Fibroblast of skin of left biceps (primary cell): ENCODE measurements at places on chromosomes 2 and 18.

- DNase-seq: no peak
These were observed 219.9 kb downstream of the ZNF407 start for GRCh38 chr18:74817576-74817975.

GRCh38 chr2:1224901-1225300 lies 188.4 kb upstream of the TPO start:
- no peak for DNase-seq

GRCh38 chr2:60067006-60067405 lies 486.4 kb downstream of the BCL11A start:
- DNase-seq: peak; percentile 40

DNA sequence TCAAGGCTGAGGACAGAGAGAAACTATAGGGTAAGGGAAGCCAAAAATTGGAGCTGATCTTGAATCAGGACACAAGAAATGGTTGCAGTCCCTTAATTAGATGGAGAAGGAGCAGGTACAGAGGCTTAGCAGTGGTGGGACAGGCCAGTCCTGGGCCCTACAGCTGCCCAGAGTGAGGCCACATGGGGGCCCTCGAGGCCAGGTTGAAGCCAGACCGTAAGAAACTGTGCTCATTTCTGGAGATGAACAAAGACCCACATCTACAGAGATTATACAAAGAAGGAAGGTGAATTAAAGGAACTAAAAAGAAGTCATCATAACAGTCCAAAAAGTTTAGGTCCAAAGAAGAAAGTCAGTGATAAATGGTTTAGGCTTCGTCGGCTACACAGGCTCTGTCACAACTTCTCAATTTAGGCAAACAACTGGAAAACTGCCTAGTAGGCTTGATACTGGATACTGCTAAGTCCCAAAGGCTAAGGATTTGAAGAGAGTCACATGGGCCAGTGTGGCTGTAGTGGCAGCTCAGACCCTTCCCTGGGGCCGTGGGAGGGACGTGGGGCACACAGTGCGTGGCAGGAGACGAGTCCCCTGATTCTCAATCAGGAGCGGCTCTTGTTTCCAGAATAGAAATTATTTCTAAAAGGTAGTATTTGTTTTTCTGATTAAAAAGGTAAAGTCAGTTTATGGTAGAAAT lies 50.4 kb upstream of the CNGA3 start:
- DNase-seq: no peak

DNA sequence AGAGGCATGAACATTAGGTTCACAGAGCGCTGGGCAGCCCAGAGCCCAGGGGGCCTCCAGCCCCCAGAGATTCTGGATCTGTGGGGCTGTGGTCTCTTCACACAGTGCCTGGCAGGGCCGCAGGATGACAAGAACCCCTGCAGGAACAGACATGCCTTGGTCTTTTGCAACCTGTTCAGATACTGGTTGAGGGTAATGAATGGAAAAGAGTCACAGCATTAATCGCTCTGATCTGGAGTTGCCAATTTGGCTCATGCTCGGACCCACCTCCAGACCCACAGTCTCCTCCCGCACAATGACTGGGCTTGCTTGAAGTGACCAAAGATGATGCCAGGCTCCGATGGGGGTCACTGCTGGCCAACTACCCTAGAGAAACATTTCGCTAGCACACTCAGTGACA lies 229.4 kb upstream of the SMAD2 start:
- no peak for DNase-seq

GRCh38 chr2:180876506-180876905 lies 103.9 kb upstream of the UBE2E3 start:
- no peak for DNase-seq

DNA sequence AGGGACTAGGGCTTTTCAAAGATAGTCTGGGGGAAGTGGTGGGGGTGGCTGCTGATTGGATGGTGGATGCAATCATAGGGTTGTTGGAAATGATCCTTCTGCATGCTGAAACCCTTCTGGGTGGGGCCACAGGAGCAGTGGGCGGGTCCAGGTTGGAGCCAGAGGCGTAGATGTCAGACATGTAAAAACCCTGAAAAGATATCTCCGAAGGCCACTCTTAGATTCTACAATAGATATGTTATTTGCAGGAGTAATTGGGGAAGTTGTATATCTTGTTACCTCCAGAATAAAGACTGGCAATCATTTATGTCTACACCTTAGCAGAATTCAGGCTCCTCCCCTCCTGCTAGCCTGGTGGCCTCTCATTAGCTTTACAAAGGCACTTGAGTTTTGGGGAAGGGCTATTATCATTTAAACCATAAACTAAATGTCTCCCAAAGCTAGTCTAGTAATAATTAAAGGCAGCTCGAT lies 8.2 kb upstream of the FAM98A start:
- DNase-seq: no peak

DNA sequence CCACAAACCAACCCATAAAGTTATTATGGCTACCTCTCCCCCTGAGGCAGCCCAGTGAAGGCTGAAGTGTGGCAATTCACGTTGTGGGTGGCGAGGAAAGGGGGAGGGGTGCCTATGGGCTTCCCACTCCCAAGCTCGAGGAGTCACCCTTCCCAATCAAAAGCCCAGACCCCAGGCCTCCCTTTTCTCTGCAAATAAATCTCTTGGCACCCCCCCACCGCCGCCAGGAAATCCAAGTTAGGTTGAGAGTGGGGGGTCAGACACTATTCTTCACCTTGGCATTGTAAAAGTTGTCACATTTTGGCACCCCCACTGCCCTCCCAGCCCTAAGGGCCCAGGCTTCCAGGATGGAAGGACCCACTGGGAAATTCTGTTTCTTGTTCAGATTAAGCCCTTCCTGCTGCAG lies 6.9 kb downstream of the ANKRD53 start:
- DNase-seq: no peak

DNA sequence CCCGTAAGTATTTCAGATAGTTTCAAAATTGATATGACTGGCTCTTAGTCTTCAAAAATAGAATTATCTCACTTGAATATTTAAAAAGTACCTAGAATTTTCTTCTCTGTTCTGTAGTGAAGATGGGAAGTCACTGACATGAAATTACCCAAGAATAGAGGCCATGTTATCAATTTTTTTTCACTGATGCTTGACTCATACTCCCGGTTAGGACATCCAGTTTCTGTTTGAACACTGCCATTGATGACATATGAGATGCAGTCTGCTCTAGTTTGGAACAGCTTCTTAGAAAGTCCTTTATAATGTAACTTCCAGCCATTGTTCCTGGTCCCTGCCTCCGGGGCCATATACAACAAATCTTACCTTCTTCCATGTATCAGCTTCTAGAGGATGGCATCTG lies 26.0 kb downstream of the MAP3K20 start:
- no peak for DNase-seq

DNA sequence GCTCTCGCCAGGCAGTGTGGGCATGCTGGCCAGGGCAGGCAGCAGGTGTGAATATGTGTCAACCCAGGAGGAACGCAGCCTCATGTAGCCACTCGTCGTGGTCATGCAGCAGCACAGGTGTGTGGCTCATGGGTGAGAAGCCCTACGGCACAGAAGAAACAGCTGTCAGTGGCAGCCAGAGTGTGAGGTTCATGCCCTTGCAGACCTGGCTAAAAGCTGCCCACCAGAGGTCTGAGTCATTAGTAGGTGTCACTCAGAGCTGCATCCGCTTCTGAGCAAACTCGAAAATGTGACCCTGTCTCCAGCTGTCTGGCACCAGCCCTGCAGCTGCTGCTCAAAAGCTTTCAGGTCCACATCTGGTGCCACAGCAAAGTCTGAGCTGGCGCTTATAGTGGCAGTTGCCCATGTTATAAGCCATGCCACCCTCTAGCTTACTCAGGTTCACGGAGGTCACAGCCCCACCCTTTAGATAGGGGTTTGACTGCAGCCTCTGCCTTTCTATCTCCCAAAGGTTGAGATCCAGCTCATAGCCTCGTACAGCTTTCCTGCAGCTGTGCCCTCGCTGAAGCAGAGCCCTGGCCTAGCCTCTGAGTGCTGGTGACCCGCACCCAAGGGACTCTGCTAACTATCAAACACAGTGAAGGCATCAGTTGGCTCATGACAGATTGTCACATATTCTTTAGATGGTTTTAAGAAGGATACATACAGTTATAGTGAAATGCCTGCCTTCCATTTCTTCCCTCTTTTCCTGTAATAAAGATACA lies 195.0 kb downstream of the CCDC102B start:
- DNase-seq: no peak

DNA sequence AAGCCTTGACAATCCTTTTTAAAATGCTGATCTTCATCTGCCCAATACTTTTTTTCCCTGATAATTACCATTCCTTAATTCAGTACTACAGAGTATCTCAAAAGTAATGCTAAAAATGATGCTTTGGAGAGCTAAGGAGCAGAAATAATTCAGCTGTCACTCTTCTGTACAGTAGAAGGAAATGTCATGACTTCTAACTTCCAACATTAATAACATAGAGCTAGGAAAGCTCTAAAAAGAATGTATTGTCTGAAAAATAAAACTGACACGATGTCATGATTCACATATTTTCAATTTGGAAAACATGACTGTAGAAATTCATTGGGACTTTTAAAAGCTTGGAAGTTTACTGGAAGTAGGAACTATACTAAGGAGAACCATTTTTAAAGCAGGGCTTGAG lies 212.3 kb downstream of the GULP1 start:
- DNase-seq: no peak

GRCh38 chr2:119229716-119230115 lies 6.1 kb downstream of the STEAP3 start:
- no peak for DNase-seq

DNA sequence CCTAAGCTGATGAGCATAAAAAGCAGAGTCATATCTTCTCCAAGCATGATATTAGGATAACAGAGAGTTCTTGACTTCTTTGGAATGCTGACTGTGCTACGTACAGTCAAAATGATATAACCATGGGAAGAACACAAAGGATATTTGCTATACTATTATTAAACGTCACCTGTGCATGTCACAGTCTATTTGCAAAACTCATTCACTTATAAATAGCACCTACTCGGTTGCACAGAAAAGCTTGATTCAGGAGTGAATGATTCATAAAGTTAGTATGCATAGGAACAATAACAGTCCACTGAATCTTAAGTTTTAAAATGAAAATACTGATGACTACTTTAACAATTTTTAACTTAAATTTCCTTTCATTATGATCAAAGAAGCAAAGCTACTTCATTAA lies 83.3 kb downstream of the SP3 start:
- no peak for DNase-seq

DNA sequence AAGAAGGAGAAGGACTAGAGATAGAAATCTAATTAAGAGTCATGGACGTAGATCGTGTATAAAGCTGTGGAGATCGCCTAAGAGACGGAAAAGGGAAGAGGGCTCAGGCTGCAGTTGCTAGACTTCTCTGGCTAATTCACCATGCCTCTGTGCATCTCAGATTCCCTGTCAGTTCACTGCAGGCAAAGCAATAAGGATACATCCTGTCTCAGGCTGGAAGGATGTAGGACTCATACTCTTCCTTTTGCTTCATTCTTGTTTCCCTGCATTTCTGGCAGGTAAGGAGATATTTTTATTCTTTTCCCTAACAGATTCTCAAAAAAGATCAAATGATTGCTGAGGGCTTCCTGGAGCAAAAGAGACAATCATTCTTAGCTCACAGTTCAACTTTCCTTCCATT lies 112.5 kb downstream of the AP1S3 start:
- DNase-seq: no peak

GRCh38 chr2:173347305-173348168 lies 7.1 kb upstream of the CDCA7 start:
- no peak for DNase-seq

DNA sequence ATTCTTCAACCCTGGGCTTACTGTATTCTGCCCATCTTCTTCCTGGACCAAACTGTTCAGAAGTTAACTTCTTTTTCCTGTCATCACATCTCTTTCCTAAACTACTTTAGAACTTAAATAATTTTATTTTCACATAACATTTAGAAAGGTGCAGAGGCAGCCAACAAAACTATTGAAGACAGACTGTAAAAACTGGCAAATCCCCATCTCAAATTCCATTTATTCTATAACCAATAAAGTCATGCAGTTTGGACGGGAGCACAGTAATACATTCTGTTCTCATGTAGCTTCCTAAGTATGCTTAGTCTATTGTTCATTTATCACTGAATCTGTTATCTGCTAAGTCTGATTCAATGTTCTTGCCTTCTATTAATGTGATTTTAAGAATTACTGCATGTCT lies 99.1 kb downstream of the SMAD2 start:
- no peak for DNase-seq

DNA sequence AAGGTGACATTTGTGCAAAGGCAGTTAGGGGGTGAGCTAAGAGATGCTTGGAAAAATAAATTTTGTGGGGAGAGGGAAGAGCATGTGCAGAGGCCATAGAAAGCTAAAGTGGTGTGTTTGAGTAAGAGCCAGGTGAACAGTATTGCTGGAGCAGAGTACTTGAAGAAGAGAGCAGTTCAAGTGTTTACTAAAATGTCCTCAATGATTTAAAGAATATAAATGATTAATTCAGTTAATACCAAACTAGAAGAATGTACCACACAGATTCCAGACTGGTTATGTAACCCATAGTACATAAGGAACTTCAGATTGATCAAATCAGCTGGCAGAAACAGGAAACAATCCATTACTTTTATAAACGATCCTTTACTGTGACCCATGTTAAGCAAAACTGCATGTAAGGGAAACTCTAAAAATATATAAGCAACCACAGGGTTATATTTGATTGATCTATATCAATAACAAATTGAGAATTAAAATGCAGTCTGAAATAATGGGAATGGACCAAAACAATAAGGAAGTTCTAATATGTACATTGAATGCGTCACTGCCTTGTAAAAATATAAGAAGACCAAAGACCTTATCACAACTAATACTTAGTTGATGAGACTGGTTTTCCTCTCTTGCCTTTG lies 76.9 kb downstream of the LDAH start:
- no peak for DNase-seq

GRCh38 chr2:39517102-39517436 lies 80.0 kb upstream of the MAP4K3 start:
- no peak for DNase-seq

- no peak for DNase-seq
These were observed 1.2 kb downstream of the VPS54 start for GRCh38 chr2:64017811-64018700.

- no peak for DNase-seq
These were observed at the start of gene PARD3B for GRCh38 chr2:204544961-204545860. Gene PARD3B, plus strand, starts transcription at chr2:204545475. Its CDS starts 525 bp downstream, at chr2:204546000.

GRCh38 chr2:229996320-229996719 lies 72.4 kb downstream of the SLC16A14 start:
- DNase-seq: peak; percentile 43

DNA sequence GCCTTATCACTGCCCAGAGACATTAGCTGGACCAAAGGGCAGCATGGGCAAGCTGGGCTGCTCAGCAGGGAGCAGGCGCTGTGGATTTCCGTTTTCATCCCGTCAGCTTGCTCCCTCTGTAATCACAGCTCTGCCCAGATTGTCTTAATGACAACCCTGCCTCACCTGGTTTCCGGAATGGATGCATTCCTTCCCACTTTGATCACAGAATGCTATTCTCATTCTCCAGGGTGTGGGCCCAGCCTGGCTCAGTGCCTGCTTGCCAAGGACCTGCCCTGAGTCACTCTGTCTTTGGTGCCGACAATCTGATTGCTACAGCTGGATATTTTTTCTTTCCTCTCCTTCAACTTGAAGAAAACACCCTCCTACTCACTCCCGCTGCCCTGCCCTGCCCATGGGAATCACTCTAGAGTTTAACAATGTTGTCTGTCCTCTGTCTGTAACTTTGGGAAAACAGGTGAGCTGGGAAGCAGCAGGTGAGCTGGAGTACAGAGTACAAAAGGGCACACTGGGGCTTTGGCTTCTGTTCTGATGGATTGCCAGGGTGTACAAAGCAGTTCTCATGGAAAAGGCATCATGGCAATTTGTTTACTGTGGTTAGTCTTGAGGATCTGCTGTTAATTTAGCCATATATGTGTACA lies 27.2 kb upstream of the FAM136A start:
- DNase-seq: no peak
